ENCODE measurements at places on chromosomes 7 and 10.

- no peak for DNase-seq
Observed at GRCh38 chr10:92697663-92698511, 8.1 kb downstream of the HHEX start.

DNA sequence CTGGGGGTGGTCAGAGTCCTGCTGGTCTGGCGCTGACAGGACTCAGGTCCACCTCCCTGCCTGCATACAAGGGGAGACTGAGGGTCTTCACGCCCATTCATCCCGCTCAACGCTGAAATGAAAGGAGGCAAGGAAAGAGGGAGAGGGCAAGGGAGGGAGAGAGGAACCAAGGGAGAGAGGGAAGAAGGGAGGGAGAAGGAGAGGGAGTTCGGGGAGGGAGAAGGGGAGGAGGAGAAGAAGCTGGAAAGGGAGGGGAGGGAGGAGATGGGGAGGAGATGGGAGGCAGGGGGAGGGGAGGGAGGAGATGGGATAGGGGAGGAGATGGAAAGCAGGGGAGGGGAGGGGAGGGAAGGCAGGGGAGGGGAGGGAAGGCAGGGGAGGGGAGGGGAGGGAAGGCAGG is 69.4 kb upstream of the INPP5A start:
- no peak for DNase-seq

GRCh38 chr7:118306771-118307170 is 82.3 kb downstream of the ANKRD7 start:
- no peak for DNase-seq

- no peak for DNase-seq
Observed at GRCh38 chr7:156113731-156114130, 301.5 kb upstream of the SHH start.

DNA sequence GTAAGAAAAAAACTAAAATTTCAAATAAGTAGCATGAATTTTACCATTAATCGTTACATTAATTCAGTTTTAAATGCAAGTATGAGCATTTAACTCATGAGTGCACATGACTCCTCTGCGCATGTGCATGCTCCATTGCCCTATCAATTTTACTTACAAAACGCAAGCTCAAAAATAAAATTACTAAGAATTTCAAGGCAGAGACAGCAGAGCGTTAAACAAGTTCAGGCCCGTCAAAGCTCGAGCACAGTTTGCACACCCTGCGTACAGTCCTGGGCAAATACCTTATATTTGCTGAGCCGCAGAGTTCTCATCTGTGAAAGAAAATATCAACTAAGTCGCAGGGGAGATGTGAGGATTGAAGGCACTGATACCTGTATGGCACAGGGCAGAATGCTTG is 373.6 kb downstream of the BBS9 start:
- DNase-seq, result no peak

DNA sequence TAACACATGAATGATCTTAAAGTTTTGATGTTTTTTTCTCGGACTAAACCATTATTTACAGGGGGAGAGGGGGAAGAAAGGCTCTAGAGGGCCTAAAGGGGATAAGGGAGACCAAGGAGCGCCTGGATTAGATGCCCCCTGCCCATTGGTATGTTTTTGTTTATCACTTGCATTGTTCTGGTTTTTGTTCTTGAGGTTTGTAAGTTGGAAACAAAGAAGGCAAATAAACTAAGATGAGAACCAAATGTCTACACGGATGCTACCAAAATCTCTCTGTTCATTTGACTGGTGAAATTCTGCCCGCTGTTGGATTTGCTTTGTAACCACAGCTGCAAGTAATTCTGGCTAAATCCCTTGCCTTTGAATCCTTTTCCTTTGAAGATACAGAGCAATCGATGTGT is 99.8 kb upstream of the MACROH2A2 start:
- no peak for DNase-seq

GRCh38 chr7:55308186-55308929 is 56.8 kb upstream of the LANCL2 start:
- DNase-seq, result no peak

DNA sequence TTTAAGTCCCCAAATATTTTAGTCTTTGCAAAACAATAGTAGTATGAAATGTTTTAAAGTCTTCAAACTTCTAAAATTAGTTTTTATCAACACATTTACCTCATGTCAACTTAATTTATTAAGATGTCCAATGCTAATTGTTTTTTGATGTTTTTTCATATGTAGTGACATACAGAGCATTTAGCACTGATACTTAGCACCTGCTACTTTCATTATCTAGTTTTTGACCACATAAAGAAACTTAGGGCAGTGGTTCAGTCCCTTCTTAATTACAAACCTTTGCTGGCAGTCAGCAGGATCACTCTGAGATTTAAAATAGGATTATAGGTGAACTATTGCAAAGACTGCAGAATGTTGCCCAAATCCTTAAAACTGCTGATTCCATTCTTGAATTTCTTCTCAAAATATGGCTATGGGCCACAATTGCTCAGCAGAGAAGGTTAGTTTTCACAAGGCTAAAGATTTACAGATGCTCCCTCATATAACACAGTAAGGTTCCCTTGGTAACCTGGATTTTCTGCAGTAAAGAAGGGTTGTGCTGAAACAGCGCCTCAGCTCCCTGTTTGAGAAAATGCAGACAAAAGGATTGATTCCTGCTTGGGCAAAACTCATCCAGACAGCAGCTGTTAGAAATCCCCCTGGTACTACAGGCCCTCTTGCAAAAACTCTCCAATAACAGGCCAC is 3.4 kb downstream of the GPR85 start:
- peak; percentile 38 for DNase-seq

DNA sequence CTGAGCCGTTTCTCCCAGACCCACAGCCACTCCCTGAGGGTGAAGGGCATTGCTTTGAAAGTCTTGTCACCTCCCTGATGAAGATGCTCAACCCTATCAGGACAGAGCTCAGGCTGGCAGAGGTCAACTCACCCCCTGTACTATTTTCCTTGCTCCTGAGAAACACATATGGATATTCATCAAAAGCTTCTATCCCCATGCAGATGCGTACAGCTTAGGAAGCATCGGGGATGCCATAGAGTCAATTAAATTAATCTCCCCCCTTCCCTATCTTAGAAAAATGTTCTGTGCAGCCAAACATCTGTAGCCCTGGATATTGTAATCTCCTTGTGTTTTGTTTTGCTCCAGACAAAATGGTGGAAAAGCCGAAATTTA is 67.2 kb downstream of the EMX2 start:
- no peak for DNase-seq

DNA sequence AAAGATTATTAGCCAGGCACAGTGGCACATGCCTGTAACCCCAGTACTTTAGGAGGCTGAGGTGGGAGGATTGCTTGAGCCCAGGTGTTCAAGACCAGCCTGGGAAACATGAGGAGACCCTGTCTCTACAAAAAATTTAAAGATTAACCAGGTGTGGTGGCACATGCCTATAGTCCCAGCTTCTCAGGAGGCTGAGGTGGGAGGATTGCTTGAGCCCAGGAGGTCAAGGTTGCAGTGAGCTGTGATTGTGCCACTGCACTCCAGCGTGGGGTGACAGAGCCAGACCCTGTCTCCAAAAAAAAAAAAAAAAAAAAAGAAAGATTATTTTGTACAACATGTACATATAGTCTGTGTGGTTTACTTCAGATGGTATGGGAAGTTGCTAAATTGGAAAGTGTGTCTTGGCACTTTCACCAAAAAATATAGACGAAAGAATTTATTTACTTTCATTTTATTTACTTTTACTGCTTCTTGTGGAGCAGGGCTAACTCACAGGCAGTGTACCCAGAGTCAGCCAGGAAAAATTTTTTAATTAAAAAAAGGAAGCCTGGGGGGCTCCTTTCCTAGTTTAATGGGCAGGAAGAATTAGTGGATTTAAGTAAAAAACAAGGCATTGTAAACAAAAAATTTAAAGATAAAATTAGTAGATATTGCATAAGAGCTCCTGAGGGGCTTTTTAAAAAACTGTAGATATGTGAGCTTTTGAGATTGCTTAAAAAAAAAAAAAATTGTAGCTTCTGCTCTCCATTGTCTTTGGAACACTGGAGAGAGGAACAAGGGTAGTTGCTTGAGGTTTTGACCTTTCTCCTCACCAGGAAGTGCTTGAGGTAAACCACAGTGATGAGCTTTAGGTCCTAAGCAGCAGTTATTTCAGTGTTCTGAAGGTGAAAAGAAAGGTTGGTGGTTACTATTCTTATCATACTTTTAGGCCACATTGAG is 44.6 kb upstream of the VDAC2 start:
- DNase-seq, result no peak

DNA sequence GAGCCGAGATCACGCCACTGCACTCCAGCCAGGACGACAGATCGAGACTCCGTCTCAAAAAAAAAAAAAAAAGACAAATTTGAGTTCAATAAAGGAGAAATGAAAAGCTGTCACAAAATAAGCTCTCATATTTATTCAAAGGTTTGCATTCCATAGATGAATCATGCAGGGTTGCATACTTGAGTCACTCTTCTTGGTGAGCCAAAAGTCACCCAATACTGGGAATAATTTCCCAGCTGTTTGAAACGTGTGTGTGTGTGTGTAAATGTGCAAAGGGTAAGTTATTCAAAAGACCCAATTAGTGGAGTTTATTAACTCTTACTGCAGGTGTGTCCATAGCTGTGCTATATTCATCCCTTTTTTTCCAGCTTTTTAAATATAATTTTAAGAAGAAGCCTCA is 297.7 kb downstream of the CCDC3 start:
- DNase-seq, result no peak

- DNase-seq, result no peak
Observed at GRCh38 chr10:121683816-121684215, 85.6 kb upstream of the FGFR2 start.

GRCh38 chr7:27112955-27113949 is 10.8 kb upstream of the HOXA2 start:
- DNase-seq, result no peak

GRCh38 chr7:4158441-4159153 is 523.5 kb upstream of the FOXK1 start:
- no peak for DNase-seq

- no peak for DNase-seq
Observed at GRCh38 chr7:30278376-30278775, 6.0 kb upstream of the ZNRF2 start.
